ENCODE measurements at places on chromosomes 5 and 9.

GRCh38 chr5:170307575-170308465, 10.2 kb upstream of the LCP2 start:
- peak; percentile 53 for DNase-seq

- DNase-seq: no peak
These were observed 263.6 kb downstream of the FANCC start for GRCh38 chr9:95053611-95054570.

- no peak for DNase-seq
These were observed 211.1 kb upstream of the ACTBL2 start for GRCh38 chr5:57693488-57694305.

DNA sequence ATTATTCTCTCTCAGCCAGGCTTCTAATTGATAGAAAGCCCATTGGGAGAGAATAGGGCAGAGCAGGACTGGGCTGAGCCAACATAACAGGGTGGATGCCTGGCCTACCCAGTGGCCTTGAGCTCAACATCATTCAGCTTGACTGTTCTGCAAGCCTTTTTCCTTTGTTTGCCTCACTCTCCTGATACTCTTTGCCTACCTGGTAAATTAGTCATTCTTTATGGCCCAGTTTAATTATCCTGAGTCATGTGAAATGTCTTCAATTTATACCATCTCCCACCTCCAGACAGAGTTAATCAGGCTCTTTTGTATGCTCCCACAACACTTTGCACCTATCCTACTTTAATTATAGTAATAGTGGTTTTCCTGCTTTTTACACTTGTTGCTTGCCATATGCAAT, 13.6 kb downstream of the GLRA1 start:
- DNase-seq: no peak

DNA sequence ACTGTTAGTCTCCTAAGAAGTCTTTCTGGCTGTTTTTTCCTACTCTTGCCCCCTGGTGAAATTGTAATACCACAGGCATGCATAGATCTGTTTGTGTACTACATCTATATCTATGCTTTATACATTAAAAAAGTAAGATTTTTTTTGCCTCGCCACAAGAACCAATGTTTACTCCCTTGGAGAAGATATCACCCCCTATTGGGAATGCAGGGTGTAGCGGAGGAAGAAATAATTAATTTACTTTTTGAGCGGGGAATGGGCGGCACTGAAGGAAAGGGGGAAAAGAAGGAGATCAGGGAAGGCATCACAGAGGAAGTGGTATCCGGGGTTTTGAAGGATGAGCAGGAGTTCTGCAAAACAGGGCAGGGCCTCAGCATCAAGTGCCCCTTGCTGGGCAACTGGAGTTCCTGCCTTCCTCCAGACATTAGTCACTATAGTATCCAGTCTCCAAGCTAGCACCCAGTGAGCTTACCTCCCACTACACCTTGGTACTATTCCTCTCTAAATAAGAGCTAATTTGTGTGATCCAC, 134.9 kb downstream of the GABBR2 start:
- DNase-seq: no peak

DNA sequence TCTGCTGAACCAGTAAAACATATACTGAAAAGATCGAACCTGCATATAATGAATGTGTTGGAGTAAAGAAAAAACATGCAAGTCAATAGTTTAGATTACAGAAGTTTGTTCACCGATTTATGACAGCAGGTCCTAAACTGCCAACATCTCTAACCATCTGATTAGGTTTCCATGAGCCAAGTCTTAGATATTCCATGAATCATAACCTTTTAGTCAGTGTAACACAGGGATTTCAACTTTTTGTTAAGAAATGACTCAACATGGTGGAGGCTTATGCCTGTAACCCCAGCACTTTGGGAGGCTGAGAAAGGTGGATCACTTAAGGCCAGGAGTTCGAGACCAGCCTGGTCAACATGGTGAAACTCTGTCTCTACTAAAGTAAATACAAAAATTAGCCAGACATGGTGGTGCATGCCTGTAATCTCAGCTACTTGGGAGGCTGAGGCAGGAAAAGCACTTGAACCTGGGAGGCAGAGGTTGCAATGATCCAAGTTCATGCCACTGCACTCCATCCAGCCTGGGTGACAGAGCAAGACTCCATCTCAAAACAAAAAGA, 38.7 kb downstream of the APC start:
- DNase-seq: no peak

- DNase-seq: no peak
These were observed 133.9 kb downstream of the MUSK start for GRCh38 chr9:110802416-110803035.

- DNase-seq: no peak
These were observed 2.5 kb downstream of the BRIX1 start for GRCh38 chr5:34918025-34918424.

DNA sequence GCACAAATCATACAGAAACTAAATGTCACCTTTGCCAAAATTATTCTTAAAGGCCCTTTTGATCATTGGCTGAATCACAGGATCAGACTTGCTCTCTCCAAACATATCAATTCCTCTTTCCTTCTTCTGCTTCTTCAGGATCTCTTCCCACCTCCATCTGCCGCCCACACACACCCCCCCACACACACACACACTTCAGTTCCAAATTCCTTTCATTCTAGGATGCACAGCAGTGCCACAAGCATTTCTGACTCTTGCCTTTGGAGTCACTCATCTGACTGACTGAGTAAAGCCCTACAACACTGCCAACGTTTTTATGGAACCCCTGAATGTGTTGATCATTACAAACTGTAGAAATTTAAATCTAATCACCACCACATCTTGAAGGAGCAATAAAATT, 22.9 kb downstream of the DNAH5 start:
- no peak for DNase-seq

GRCh38 chr5:176938472-176938871, 39.3 kb upstream of the HK3 start:
- DNase-seq: no peak

DNA sequence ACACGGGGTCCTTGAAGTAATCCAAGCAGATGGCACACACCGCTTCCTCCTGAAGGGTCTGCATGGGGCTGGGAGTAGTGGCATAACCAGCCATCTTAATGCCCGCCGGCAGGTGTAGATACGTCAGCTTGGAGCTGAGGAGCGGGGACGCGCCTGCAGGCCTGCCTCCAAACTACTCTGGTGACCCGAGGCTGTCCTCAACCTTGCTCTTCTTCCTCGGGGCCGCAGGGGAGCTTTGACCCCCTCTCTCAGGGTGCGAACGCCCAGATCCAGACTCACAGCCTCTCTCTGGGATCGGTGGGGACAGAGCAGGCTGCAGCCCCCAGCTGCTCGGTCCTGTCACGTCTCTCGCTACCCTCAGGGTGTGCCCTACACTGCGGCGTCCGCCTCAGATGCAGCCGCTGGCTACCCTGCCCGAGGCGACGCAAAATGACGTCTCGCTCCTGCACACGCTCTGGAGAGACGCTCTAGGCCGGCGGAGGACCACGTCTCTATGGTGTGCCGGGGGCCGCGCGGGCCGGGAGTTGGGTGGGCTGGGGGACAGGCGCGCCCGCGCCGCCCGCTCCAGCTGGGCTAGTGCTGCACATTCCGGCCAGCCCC, at the start of gene TRIM52:
TRIM52 (minus strand) TSS at position 424 of the 600 bp plus-strand sequence; CDS start at position 94, 330 bp downstream.
- peak; percentile 96 for DNase-seq

- no peak for DNase-seq
These were observed 5.0 kb downstream of the MED7 start for GRCh38 chr5:157137691-157138090.

- DNase-seq: no peak
These were observed 268.6 kb downstream of the FER start for GRCh38 chr5:109016300-109016699.

GRCh38 chr5:68200288-68200687, 15.3 kb upstream of the PIK3R1 start:
- DNase-seq: no peak

DNA sequence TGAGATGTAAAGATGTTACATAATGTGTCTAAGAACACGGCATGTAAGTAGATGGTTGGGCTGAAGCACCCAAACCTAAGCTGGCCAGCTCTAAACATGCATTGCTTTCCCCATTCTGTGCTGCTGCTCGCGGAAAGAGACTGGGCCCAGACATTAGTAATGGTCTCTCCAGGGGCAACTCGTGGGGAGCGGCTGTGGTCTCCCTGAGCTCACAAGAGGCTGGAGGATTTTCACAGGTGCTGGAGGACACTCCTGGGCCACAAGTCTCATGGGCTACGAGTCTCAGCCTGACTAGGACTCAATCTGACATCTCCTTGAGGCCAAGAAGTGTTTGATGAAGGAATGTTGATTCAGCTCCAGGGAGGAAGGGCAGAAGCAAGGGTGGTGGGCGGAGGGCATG, 92.7 kb upstream of the PTCH1 start:
- DNase-seq: no peak

GRCh38 chr9:87063871-87064270, 116.6 kb upstream of the GAS1 start:
- no peak for DNase-seq

DNA sequence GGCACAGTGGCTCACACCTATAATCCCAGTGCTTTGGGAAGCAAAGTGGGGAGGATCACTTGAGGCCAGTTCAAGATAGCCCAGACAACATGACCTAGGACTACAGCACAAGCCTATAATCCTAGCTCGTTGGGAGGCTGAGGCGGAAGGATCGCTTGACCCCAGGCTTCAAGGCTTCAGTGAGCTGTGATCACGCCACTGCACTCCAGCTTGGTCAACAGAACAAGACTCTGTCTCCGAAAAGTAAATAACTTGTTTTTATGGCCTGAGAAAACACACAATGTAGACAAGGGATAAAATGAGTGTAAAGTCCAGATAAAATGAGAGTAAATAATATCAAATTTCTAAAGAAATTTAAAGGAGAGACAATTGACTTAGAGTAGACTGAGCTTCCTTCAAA, 26.3 kb downstream of the SHLD3 start:
- DNase-seq: no peak

DNA sequence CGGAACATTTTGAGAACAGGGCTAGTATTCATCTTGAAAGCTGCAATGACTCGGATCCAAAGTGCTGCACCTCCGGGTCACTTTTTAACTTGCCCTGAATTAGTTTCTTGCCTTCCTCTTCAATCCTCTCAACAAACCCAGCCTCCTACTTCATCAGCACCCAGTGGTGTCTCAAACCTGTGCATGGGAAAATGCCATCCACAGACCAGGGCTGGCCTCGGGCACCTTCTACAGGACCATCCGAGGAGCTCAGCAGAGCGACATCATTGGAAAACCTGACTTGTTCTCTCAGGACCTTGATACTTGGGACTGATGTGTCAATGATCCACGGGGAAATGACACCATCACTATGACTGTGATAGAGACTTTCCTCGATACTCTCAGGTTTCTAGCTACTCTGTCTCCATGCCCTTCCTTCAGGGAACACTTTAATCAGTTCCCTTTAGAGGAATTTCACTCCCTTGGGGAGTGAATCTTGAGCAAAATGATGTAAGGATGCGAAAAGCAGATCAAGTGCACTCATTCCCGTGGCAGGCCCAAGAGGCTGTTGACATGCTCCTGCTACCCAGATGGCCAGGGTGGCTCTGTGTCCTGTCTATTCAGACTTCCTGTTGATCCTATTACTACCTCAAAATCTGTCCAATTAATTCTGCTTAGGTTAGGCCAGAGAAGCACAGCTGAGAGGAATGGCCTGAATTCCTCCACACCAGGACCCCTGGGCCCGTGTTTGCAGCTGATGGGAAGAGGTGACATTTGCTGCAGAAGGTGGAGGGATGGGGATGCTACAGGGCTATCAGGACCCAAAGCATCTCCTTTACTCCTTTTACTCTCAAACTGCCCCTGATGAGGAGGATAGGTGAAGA, 96.5 kb upstream of the SLC25A48 start:
- no peak for DNase-seq

DNA sequence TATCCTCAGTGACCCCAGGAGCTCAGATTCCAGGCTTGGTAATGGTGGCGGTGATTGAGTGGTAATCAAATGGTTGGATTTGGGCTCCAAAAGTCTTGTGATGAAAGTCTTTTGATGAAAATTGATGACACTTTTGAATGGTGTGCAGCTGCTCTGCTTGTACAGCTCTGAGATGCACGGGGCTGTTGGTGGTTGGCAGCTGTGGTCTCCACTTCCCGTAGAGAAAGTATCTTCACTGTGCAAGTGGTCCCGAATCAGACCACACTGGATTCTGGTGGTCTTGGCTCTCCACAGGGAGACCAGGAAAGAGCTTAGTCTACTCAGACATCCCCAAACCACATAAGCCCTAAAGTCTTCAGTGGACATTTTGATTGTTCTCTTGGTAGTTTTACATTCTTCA, 96.6 kb downstream of the MARCHF11 start:
- DNase-seq: no peak

DNA sequence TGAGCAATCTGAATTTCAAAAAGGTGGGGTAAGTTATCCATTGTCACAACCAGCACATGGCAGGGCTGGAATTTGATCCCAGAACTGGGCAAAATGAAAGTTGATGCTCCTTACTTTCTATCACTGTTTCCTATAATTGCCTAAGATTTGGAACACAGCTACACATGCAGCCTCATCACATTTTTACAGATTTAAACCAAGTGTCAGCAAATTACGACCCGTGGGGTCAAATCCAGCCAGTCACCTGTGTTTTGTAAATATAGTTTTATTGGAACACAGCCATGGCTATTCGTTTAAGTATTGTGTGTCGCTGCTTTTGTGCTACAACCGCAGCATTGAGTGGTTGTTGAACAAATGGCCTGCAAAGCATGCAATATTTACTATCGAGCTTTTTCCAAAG, 94.3 kb downstream of the SREK1 start:
- DNase-seq: no peak

GRCh38 chr9:116450378-116451139, 236.5 kb upstream of the TRIM32 start:
- DNase-seq: no peak

DNA sequence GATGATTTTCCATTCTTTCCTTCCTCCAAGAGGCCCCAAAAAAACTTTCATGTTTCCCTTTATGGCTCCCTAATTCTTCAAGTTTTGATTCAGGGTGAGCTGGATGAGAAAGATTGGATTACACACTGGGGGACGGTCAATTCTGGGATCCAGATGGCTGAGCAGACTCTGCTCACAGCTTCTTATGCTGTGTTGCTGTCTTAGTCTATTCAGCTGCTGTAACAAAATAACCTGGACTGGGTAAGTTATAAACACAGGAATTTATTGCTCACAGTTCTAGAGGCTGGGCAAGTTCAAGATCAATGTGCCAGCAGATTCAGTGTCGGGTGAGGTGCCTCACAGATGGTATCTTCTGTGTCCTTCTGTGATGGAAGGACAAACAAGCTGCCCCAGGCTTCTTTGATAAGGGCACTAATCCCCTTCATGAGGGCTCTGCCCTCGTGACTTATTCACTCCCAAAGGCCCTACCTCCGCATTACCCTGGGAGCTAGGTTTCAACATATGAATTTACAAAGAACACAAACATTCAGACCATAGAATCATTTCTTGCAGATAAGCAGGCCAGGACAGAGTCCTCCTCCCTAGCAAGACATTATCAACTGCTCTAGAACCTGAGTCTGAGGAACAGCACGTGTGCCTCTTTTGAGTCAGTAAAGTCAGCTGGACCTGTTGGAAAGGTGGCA, 23.1 kb upstream of the SMAD5 start:
- no peak for DNase-seq

DNA sequence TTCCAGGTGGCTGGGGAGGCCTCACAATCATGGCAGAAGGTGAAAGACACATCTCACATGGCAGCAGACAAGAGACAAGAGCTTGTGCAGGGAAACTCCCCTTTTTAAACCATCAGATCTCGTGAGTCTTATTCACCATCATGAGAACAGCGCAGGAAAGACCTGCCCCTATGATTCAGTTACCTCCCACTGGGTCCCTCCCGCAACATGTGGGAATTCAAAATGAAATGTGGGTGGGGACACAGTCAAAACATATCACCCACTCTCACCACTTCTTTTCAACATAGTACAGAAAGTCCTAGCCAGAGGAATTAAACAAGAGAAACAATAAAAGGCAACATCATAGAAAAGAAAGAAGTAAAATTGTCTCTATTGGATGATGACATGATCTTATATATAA, 223.4 kb upstream of the SLC24A2 start:
- no peak for DNase-seq

- no peak for DNase-seq
These were observed 15.0 kb downstream of the PJA2 start for GRCh38 chr5:109394806-109395205.
